Pons (tissue), 1 donor: ENCODE measurements at places on chromosomes 16 and 17.

DNA sequence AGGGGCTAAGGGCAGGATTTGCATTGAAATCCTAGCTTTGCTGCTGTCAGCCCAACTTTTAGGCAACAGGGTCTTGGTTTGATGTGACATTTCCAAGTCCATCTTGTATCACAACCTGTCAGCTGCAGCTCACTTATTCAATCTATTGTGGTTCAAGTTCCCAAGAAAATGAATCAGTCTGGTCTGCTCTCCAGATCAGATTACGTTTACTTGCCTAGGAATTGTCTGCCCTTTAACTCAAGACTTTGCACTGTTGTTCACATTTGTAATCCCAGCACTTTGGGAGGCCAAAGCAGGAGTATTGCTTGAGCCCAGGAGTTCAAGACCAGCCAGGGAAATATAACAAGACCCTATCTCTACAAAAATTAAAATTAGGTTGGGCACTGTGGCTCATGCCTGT lies 10.0 kb downstream of the STX4 start:
- DNase-seq, result no peak

- DNase-seq, result no peak
Observed at GRCh38 chr17:35257208-35257659, 14.4 kb downstream of the SLFN5 start.

- DNase-seq, result no peak
Observed at GRCh38 chr17:22694362-22695227, 1002.3 kb downstream of the KCNJ18 start.

- no peak for DNase-seq
Observed at GRCh38 chr16:70294385-70295025, 4.5 kb upstream of the DDX19B start.

DNA sequence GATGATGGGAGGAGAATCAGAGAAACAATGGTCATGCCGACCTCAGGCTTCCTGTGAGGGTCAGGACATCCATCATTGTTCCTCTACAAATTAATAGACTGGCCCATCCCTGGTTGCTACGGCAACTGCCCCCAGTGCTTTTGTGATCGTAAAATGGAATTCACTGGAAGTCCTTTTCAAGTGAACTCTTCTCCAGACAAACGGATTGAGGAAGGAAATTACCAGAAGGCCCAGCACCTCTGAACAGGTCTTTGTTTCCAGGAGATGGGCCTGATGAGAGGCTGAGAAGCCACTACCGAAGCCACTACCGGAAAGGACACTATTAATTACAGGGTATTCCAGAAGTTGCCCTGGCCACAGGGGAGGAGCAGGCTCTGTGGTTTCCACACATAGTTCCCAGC lies 126.0 kb downstream of the MGAT5B start:
- DNase-seq, result no peak
